ENCODE measurements at places on chromosomes 11 and 22. TPM values are rescaled to one million over a fixed set of nuclear protein-coding genes. Genes with fewer than 3 reads are reported as not detected.
A peak's percentile ranks its signal among the peaks of the same experiment; 100 is the strongest.

DNA sequence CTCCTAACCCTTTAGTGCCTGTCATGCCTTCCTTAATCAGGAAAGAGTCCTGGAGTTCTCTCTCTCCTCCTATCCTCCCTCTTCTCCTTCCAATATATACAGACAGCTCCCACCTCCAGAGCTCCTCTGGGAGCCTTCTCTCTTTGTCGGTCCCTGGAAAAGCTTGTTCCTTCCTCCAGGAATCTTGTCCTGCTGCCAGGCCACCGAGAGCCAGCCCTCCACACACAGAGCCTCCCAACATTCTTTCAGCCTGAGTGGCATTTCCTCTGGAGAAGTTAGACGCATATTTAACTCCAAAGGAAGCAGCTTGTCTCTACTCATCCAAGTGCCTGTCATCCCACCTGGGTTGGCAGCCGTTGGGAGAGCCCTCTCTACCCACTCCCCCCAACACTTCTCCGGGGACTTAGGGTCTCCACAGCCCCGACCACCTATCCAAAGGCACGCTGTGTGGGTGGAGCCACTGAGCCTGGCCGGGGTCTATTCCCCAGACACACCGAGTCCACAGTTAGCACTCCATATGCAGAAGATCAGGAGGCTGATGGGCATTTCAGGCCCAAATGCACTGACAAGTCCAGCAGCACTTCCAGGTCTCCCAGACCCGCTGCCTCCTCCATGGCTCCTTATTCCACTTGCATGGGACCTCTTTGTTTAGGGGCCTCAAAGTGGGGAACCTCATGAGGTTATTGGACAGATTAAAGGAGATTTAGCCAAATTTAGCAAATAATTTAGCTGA lies 31.1 kb downstream of the DKK3 start:
- peak; percentile 75 for DNase-seq

DNA sequence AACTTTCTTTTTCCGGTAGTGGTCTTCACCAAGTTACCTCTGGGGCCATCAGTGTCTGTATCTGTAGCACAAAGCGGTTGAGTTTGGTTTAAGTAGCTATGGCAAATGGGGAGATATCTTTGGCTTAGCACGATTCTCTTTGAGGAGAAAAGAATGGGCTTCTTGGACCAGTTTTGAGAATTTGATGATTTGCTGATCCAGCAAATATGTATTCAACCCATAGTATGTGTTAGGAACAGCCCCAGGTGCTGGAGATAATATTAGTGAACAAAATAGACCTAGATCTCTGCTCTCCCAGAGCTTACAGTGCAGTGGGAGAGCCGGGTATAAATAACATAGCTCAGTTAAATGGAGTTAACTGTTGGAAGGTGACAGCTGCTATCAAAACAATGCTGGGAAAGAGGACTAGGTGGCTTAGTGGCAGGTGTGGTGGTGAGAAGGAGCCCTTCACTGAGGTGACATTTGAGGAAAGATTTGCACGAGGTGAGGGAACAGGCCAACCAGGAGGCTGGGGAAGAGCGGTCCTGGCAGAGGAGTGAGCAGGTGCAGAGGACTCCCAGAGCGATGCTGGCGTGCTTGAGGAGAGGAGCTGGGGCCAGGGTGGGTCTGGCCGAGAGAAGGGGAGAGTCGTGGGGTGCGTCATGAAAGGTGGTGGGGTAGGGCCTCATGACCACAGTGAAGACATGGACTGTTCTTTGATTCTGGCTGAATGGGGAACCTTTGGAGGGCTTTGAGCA lies 5.0 kb downstream of the TBC1D22A start:
- no peak for DNase-seq

- DNase-seq, result no peak
Measured at GRCh38 chr11:133967599-133968238, 11.0 kb upstream of the IGSF9B start.

- DNase-seq, result peak; percentile 31
Measured at GRCh38 chr11:62446091-62446490, 27.3 kb downstream of the SCGB1A1 start.

- DNase-seq, result no peak
Measured at GRCh38 chr11:32602657-32603415, 19.2 kb downstream of the EIF3M start.

GRCh38 chr11:34830648-34831047 lies 85.5 kb downstream of the APIP start:
- DNase-seq, result no peak

GRCh38 chr11:112822478-112823274 lies 138.5 kb upstream of the NCAM1 start:
- DNase-seq, result no peak

CARD18 gene
- polyA plus RNA-seq, result not detected

KCNJ11 gene
- not detected for polyA plus RNA-seq
